ENCODE measurements at places on chromosomes 1 and 21.

DNA sequence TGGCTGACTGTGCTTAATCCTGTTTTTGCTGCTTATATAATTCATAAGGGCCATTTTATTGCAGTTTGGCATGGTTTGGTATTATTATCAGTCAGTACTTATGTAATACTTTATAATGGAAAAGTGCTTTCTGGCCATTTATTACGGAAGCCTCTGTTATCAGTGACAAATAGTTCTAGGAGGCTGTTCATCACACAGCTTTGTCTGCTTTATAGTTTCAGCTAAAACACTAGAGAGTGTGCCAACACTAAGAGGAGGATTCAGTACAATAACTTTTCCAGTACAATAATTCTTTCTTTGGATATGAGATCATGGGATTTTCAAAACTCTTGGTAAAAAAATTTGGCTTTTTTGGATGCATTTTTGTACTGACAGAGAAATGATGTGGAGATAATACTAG, 102.9 kb upstream of the PTGFR start:
- no peak for DNase-seq

DNA sequence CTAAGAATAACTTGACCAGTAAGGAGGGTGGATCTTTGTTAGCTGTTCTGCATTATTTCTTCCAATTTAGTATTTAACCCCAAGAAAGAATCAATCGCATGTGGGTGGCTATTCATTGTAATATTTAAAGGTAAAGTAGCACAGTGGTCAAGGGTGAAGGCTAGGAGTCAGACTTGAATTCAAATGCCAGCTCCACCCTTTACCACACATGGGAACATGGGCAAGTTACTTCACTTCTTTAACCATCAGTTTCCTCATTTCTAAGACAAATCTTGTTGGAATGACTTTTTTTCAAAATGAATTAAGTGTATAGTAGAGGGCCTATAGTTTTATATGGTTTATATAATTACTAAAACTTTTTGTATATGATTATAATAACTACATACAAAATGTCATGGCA, 71.3 kb upstream of the S1PR1 start:
- no peak for DNase-seq

- peak; percentile 45 for DNase-seq
Observed at GRCh38 chr1:147700042-147701006, 30.0 kb upstream of the ACP6 start.

DNA sequence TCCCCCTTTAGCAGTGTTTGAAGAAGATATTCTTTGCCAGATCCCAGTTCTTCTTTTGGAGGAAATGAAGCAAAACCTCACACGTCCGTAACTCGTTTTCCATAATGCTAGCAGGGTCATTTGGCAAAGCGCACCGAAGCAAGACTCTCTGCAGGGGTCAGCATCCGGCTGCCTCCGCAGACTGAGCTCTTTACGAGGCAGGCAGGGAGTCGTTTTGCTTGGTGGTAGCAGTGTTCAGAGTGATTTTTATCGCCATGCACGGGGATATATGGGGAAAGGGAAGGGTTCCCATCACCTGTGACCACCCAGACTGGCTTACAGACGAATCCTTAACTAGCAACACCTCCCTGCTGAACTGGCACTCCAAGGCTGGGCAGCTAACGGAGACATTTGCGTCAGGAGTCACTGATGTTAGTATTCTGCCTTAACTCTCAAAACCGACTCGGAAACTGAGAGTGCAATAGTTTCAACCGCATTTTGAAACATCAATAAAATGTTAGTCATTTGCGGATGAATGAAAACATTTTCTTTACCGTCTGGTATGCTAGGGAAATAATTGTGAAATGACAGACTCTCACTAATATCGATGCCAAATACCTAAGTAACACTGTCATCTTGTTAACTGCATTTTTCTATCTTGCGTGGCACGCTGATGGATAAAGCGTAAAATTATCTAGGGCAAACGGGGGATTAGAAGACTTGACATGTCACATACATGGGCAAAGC, 2.2 kb upstream of the NEGR1 start:
- DNase-seq, result no peak

DNA sequence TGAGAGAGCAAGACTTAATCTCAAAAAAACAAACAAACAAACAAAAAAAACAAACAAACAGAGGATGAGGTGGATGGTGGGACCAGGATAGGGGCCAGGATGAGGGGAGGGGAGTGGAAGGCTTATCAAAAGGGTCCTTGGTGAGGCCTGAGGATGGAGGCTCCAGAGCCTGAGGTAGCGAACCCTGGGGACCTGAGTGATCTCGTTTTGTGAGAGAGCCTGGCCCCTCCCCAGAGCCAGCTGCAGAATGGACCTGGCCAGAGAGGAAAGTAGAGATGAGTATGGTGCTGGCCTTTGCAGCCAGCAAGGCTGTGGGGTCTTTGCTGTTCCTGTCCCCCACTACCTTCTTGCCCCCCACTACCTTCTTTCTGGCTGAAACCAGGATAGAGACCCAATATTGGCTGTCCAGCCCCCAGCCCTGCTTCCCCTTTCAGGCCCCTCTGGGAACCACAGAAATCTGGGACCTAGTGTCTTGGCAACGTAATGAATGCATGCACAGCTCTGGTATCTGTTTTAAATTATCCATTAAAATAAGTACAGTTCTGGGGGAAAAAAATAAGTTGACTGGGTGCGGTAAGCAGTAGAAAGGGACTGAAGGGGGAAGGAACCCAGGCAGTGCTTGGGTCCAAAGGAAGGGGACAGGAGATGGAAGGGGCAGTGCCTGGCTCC, 1.1 kb upstream of the LMNA start:
- DNase-seq, result no peak

GRCh38 chr1:47578721-47579419, 141.0 kb downstream of the FOXD2 start:
- DNase-seq, result no peak

- DNase-seq, result no peak
Observed at GRCh38 chr1:28301368-28302174, 27.3 kb upstream of the MED18 start.

- DNase-seq, result no peak
Observed at GRCh38 chr1:54574158-54574778, 26.2 kb downstream of the ACOT11 start.

- DNase-seq, result peak; percentile 59
Observed at GRCh38 chr1:25875154-25875855, at the start of gene PAQR7. Gene PAQR7 (minus strand): TSS chr1:25875708. CDS start chr1:25863839, 11,869 bp downstream.

- DNase-seq, result no peak
Observed at GRCh38 chr1:244792188-244792850, 43.1 kb upstream of the COX20 start.

DNA sequence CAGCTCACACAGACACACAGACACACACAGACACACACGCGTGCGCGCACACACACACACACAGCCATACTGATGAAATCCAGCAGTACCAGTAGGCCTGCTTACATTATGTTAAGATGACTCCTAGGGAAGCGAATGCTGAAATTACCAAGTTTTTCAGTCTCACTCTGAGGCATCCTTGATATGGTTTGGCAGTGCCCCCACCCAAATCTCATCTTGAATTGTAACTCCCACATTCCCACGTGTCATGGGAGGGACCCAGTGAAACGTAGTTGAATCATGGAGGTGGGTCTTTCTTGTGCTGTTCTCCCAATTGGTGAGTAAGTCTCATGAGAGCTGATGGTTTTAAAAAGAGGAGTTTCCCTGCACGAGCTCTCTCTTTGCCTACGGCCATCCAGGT, 64.1 kb downstream of the TIAM1 start:
- no peak for DNase-seq

GRCh38 chr1:6303397-6304012, 42.6 kb upstream of the GPR153 start:
- no peak for DNase-seq

GRCh38 chr21:25350056-25350455, 257.2 kb downstream of the MRPL39 start:
- no peak for DNase-seq

- no peak for DNase-seq
Observed at GRCh38 chr1:34721241-34721640, 33.6 kb upstream of the GJB5 start.

GRCh38 chr21:44911384-44912157, 9.1 kb downstream of the ITGB2 start:
- DNase-seq, result peak; percentile 57

GRCh38 chr1:8374812-8375211, 56.9 kb downstream of the SLC45A1 start:
- DNase-seq, result no peak

DNA sequence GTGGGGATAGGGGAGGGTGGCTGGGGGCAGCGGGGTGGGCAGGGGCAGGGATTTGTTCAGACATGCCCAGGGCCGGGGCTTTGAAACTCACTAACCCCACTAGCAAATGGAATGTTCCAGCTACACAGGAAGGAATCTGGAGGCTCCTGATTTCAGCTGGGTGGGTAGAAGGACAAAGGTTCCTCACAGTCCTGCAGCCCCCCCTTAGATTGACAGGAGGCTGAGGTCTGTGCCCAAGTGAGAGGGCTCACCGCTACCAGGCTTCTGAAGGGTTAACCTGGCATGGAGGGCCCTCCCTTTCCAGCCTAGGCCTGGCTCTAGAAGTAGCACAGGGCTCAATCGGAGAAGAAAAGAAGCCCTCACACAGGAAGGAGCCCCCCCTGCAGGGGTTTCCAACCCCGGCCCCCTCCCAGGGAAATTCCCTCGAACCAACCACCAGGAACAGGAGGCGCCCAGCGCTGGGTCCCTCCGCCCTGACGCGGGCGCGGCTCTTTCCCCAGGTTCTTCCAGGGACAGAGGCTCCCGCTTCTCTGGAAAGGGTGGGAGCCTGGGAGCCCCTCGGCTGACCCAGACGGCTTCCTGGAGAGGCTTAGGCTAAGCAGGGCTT, 3.3 kb downstream of the EPHA2 start:
- no peak for DNase-seq

DNA sequence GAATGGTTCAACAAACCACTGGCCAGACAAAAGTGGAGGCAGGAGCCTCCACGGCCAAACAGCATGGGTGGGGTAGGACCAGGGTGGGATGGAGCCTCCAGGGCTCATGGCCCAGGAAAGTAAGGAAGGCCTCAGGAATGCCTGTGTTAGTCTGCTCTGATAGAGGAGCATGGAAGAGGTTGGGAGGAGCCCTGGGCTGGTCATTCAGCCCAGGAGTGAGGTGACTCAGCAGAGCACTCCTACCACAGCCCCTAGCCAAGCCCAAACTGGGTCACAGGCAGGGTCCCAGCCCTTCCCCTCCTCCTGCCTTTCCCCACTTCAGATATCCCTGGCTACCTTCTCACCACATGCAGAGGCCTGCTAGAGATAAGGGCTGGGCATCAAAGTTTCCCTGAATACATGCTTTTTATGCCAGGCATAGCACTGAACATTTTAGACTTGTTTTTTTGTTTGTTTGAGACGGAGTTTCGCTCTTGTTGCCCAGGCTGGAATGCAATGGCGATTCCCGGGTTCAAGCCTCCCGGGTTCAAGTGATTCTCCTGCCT, 3.1 kb upstream of the SHISA4 start:
- no peak for DNase-seq

- DNase-seq, result no peak
Observed at GRCh38 chr1:227242811-227243682, 75.2 kb downstream of the CDC42BPA start.

- no peak for DNase-seq
Observed at GRCh38 chr1:119364640-119365039, 3.9 kb upstream of the HAO2 start.

- no peak for DNase-seq
Observed at GRCh38 chr1:53122961-53123413, 19.5 kb downstream of the SLC1A7 start.

DNA sequence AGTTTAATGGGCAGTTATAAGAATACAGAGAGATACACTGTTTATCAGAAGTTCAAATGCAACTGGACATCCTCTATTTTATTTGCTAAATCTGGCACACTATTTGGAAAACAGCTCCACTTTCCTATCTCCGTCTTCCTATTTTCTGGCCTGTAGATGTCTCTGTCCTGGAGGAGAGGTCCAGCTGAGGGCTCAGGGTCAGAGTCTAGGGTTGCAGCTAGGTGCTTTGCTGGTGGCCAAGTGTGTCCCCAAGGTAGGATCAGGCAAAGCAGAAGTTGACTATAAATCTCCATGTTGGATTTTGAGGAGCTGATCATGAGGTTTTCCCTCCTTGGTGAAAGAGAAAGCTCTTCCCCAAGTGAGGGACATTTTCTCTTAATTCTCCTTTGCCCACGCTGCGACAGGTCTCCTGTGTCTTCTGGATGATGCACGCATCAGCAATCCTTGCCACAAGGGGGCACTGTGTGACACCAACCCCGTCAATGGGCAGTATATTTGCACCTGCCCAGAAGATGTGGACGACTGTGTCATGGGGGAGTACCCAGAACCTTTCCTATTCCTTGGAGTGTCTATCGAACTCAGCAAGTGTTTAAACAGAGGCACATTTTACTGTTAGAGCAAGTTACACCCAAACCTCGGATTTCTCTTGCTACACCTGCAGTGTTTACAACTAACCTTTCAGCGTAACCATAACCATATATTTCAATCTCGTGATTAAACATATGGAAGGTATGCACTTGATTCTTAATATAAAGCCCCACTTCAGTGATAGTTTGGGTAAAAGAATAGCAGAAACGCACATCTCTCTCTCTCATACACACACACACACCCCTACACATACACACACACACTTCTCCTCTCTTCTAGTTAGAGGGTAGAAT, 10.2 kb downstream of the ADAM30 start:
- peak; percentile 15 for DNase-seq

GRCh38 chr1:48784301-48784700, 7.6 kb upstream of the BEND5 start:
- no peak for DNase-seq

GRCh38 chr1:166471359-166471758, 304.6 kb upstream of the FAM78B start:
- DNase-seq, result no peak

- no peak for DNase-seq
Observed at GRCh38 chr1:89350298-89350697, 13.6 kb upstream of the GBP6 start.

GRCh38 chr1:88472714-88473113, 211.4 kb upstream of the PKN2 start:
- no peak for DNase-seq

- no peak for DNase-seq
Observed at GRCh38 chr1:235060607-235061470, 67.8 kb downstream of the TOMM20 start.

DNA sequence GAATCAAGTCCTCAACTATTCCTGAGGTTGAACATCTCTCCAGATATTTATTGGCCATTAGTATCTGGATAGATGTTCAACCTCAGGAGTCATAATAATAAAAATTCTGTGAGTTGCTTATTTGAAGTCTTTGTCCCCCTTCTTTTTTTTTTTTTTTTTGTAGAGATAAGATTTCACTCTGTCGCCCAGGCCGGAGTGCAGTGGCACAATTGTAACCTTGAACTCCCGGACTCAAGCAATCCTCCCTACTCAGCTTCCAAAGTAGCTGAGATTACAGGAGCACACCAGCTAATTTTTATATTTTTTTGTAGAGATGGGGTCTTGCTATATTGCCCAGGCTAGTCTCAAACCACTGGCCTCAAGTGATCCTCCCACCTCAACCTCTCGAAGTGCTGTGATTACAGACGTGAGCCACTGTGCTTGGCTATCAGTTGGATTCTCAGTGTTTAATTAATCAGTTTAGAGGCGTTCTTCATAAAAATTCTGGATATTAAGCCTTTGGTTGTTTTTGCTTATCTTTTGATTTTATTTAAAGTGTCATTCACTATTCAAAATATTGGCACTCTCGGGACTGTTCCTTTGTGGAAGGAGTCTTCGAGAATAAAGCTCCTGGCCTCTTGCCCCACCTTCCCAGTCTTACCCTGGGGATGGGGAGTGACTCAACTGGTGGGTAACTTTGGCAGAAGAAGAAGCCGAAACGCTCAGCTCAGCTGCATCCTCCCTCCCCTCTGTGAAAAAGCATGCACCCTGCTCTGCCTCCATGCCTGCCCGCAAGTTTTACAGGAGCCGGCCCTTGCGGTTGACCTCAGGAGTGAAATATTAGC, 11.2 kb upstream of the HYI start:
- no peak for DNase-seq

GRCh38 chr1:208273386-208274017, 29.3 kb upstream of the PLXNA2 start:
- DNase-seq, result no peak
